ENCODE measurements at places on chromosomes 12 and 14. TPM values are rescaled to one million over a fixed set of nuclear protein-coding genes. Genes with fewer than 3 reads are reported as not detected.

The AKAP5 gene
- 0.12 TPM for total RNA-seq

The PTPRB gene
- total RNA-seq = 32.0 TPM

The PRICKLE1 gene
- total RNA-seq = 32.4 TPM

The PHETA1 gene
- total RNA-seq = 11.9 TPM

DNA sequence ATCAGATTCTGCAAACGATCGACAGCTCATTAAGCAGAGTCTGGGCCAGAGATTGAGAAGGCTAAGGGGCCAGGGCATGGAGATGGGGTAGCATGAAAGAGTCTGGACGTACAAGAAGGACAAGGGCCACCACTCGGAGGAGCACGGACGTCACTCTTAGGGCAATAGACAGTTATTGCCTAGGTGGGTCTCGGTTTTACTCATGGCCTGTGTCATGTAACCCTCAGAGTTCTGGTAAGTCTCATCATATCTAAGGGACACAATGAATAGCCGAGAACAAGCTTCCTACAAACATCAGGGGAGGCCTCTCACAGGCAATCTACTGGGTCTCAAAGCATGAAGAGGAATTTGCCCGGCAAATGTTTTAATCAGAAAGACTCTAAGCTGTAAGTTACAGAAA, 30.4 kb upstream of the ITPK1 start:
- no peaks in the 10 kb centered on the region for H3K36me3 ChIP-seq
- no peak for DNase-seq
- H3K4me1 ChIP-seq = no peaks in the 10 kb centered on the region
- no peak overlapping the region for H3K27ac ChIP-seq

DNA sequence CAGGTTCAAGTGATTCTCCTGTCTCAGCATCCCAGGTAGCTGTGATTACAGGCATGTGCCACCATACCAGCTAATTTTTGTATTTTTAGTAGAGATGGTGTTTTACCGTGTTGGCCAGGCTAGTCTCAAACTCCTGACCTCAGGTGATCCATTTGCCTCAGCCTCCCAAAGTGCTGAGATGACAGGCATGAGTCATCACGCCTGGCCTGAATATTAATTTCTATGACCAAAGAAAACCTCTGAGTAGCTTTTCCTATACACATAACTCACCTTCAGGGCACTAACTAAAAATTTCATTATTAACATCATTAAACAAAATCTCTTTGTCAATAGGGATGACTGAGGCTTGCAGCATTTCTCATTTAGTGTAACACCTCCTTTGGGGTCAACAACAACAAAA, 259.6 kb upstream of the KRR1 start:
- no peaks in the 10 kb centered on the region for H3K36me3 ChIP-seq
- H3K4me3 ChIP-seq = no peak overlapping the region
- DNase-seq = no peak
- H3K4me1 ChIP-seq = no peaks in the 10 kb centered on the region
- no peaks in the 10 kb centered on the region for H3K27me3 ChIP-seq

DNA sequence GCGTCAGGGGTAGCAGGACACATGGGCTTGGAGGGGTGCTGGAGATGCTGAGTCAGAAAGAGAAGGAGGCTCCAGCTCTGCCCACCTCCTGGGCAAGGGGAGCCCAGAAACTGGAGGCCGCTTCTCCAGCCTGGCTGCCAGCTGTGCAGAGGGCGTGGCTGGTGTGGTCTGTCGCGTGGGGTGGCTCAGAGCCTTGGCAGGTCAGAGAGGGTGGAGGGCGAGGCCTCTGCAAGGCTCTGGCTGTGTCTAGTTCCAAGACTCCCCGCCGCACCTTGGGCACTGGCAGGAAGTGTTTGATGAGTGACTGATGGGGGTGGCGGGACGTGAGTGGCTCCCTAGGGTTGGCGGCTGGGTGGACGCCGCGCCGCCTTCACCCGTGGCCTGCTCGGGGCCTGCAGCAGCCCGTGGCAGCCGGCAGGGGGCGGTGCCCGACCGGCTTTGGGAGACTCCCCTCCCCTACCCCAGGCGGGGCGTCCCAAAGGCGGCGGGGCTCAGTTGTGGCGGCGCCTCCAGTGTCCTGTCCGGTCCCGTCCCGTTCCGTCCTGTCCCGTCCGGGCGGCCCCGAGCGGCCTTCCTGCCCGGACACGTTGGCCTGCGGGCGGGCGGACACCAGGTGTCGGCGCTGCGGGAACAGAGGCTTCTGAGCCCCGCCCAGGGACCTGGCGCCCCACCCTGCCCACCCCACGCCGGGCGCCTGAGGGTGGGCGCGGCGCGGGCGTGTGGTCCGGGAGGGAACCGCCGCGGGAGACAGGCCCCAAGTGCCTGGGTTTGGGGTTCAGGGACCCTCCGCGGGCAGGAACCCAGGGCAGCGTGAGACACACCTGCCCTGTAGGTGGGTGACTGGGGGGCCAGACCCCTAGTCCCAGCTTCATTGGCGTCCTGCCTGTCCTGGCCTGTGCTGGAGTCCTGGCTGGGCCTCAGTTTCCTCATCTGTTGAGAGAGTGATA, 39.7 kb downstream of the KRT80 start:
- H3K27me3 ChIP-seq = peaks cover 4% of the 10 kb centered on the region
- peak overlapping the region; percentile 31 for H3K4me3 ChIP-seq
- peak; percentile 82 for DNase-seq
- H3K36me3 ChIP-seq = no peaks in the 10 kb centered on the region

DNA sequence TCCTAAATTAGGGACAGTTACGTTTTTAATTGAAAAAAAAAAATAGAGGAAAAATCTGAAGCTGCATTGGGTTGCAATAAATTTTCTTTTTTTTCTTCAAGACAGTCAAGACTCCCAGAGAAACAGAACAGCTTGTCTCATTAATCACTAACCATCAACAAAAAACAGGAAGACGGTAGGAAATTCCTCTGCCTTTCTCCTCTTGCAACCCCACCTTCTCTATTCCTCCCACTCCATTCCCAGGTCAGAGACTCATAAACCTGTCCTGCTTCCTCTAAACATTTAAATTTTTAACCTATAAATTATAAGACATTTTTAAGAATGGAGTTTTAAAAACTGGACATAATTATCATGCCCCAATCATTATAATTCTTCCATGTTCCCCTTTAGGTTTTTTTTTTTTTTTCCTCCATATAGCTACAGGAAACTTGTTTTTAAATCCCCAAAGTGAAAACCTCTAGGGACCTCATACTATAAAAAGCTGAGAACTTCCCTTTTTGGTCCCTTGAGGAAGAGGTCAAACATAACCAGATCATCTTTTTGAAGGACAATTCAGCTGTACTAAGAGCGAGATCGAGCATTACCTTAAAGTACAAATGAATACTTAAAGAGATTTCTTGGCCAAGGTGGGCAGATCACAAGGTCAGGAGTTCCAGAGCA, 36.0 kb downstream of the CPM start:
- no peaks in the 10 kb centered on the region for H3K36me3 ChIP-seq
- no peak for DNase-seq
- no peak overlapping the region for H3K4me3 ChIP-seq
- H3K27me3 ChIP-seq = no peaks in the 10 kb centered on the region
- H3K4me1 ChIP-seq = peaks cover 15% of the 10 kb centered on the region

DNA sequence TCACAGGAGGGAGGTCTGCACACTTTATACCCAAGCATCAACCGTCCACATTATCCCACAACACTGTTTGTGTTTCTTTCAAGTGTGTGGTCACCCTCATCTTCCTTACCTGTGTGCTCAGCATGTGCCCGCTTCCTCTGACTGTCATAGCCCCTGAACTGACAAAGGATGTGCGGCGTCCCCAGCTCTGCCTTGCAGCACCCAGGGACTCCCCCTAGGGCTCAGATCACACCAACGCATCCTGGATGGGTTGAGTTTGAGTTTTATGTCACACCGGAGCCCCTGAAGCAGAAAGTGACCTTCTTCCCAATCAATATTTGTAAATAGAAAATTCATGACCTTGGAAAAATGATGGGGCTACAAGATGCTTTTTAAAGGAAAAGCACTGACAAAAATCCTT, 770.7 kb upstream of the TMEM132C start:
- H3K36me3 ChIP-seq = no peaks in the 10 kb centered on the region
- H3K4me1 ChIP-seq = no peaks in the 10 kb centered on the region
- no peak overlapping the region for H3K4me3 ChIP-seq
- H3K27ac ChIP-seq = no peak overlapping the region

- H3K4me1 ChIP-seq = no peaks in the 10 kb centered on the region
- no peaks in the 10 kb centered on the region for H3K36me3 ChIP-seq
- no peaks in the 10 kb centered on the region for H3K27me3 ChIP-seq
- H3K27ac ChIP-seq = no peak overlapping the region
Observed at GRCh38 chr12:26696613-26697092, 136.3 kb downstream of the ITPR2 start.

DNA sequence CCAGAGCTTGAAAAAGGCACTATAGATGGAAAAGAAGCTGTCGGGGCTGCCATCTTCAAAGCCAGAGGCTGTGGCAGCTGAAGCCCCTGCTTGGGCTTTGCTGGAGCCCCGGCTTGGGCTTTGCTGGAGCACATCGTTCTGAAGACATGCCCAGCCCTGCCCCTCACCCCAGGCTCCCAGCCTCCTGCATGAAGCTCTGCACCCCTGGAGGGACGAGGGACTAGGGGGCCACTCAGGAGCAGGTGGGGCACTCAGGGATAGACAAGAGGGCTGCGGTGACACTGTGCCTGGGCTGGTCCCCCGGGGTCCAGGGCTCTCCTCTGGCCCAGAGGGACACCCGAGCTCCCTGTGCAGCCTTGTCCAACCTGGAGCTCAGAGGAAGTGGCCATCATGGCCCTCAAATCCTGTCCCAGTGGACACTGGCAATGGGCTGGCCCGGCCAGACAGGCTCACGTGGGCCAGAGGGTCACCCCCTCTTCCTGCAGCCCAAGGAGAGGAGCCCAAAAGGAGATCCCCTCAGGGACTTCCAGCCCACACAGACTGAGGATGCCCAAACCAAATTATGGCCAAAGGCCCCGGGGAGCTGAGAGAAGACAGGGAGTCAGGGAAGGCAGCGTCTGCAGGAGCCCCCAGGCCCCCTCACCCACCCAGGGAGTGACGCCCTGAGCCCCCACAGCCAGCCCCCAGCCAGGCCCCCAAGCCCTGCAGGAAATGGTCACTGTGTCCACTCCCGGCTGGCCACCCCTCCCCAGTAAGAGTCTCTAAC, 23.1 kb upstream of the C14orf180 start:
- no peaks in the 10 kb centered on the region for H3K27me3 ChIP-seq
- no peak overlapping the region for H3K4me3 ChIP-seq
- no peaks in the 10 kb centered on the region for H3K4me1 ChIP-seq

DNA sequence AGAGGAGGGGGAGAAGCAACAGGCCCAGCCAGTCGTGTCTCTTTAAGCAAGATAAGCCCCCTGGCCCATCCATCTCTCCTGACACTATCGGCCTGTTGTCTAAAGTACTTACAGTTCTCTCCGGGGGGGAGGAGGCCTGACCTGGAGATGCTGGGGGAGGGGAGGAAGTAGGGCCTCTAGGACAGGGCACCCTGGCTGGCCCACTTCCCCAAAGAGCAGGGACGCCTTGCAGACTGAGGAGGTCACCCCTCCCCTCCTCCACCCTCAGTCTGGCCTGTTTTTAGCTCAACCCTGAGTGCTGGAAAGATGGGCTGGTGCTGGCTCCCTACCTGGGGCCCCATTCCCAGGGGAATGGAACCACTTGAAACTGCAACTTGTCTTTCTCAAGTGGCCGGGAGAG, 70.3 kb downstream of the TBX5 start:
- H3K27me3 ChIP-seq = no peaks in the 10 kb centered on the region
- DNase-seq = no peak
- H3K4me1 ChIP-seq = no peaks in the 10 kb centered on the region
- no peaks in the 10 kb centered on the region for H3K36me3 ChIP-seq

DNA sequence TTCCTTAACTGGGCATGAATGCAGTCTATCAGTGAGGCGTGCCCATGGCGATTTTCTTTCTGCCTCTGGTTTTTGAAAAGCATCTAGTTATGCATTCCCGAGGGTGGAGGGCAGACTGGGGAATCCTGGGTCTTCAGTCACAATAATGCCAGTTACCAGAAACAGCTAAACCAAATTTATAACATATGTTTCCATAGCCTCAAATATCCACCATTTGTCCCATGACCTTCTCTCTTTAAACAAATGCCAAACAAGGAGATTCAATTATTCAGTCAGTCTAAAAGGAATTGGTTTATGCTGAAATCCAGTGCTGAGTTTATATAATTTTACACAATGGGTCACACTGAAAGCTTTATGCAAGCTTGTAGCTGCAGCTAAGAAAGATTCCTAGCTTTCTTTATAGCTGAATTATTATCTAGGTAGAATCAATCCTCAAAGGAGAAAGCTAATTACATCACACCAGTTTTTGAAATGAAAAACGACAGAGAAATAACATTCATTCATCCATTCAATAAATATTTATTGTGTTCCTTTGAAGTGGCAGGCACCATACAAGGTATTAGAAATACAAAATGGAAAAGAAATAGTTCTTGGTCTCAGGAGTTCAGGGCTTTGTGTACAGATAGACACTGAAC, 131.3 kb upstream of the RAP1B start:
- no peaks in the 10 kb centered on the region for H3K27me3 ChIP-seq
- no peak overlapping the region for H3K27ac ChIP-seq
- H3K4me3 ChIP-seq = no peak overlapping the region
- DNase-seq = no peak
- H3K4me1 ChIP-seq = no peaks in the 10 kb centered on the region

DNA sequence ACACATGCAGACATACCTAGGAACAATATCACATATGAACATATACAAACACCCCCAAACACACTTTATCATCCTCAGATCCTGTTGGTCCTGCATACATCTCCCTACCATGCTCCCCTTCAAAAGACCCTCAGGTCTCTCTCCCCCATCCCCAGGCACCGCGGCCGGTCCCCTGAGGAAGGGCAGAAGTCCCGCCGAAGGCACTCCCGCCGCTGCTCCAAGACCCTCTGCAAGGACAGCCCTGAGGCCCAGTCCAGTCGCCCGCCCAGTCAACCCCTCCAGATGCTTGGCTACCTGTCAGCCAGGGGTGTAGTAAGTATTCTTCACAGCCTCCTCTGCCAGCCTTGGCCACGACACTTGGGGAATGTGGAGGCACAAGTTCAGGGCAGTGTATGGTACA, 48.2 kb upstream of the HSPB8 start:
- H3K27ac ChIP-seq = no peak overlapping the region
- H3K27me3 ChIP-seq = no peaks in the 10 kb centered on the region
- no peak overlapping the region for H3K4me3 ChIP-seq
- no peaks in the 10 kb centered on the region for H3K36me3 ChIP-seq
- DNase-seq = no peak

DNA sequence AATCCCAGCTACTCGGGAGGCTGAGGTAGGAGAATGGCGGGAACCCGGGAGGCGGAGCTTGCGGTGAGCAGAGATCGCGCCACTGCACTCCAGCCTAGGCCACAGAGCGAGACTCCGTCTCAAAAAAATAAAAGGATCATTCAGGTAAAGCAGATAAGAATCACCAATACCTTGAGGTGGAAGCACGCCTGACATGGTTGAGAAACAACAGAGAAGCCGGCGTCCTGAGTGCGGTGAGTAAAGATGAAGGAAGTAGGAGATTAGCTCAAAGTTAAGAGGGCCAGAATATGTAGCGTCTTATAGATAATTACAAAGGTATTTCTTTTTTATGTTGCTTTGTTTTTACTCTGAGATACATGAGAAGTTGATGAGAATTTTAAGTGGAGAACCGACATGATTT, 14.7 kb downstream of the CLEC7A start:
- H3K27me3 ChIP-seq = no peaks in the 10 kb centered on the region
- H3K36me3 ChIP-seq = no peaks in the 10 kb centered on the region
- no peak for DNase-seq
- no peak overlapping the region for H3K27ac ChIP-seq
- no peak overlapping the region for H3K4me3 ChIP-seq
